ENCODE measurements at places on chromosomes 4 and X.

DNA sequence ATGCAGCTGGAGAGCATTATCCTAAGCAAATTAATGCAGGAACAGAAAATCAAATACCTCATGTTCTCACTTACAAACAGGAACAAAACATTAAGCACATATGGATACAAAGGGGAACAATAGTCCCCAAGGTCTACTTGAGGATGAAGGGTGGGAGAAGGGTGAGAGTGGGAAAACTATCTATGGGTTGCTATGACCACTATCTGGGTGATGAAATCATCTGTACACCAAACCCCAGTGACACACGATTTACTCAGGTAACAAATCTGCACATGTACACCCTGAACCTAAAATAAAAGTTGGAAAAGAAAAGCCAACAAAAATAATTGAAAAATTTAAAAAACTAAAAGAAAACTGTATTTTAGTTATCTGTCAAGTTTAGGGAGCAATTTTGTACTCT is 5.9 kb downstream of the HPGD start:
- DNase-seq, result no peak

DNA sequence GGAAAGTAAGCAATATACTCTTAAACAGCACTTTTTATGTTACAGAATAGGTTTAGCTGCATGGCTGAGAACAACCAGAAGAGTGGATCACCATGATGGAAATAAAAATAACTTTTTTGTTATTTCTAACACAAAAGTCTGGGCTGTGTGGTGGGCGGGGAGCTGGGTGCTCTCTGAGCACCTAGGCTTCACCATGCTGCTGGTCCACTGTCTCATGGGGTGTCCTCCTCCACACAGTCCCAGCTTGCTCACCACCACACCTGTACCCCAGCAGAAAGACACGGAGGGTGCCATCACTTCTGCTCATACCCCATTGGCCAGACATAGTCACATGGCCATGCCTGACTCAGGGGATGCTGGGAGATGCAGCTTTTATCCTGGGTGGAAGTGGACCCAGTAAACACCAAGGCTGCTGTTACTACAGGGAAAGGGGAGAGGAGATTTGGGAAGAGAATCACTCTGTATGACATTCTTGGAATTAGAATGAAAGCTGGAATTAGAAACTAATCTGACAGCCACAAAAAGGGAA is 45.0 kb downstream of the CPZ start:
- no peak for DNase-seq

GRCh38 chrX:144616317-144616716 is 631.0 kb upstream of the SPANXN1 start:
- no peak for DNase-seq

DNA sequence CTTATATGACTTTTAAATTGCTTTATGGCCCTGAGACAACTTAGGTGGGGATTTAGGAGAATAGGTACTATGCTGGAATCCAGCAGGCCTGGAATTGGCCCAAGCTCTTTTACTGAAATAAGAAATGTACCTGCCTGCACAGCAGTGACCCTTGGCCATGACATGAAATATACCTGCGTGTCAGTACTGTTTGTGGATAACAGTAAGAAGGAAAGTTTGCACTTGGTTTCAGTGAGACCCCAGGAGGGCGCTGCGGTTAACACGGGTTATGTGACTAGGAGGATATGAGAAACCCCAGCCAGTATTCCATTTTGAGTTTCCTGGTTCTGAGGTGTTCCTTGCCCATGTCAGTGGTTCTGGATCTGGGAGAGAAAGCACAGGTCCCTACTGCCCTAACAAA is 5.3 kb downstream of the MTM1 start:
- peak; percentile 46 for DNase-seq

- no peak for DNase-seq
These were observed 23.0 kb upstream of the PGM2 start for GRCh38 chr4:37803348-37803973.

GRCh38 chr4:8818063-8818881 is 53.4 kb downstream of the HMX1 start:
- DNase-seq, result peak; percentile 7

- no peak for DNase-seq
These were observed 68.6 kb upstream of the MXRA5 start for GRCh38 chrX:3415011-3415410.

DNA sequence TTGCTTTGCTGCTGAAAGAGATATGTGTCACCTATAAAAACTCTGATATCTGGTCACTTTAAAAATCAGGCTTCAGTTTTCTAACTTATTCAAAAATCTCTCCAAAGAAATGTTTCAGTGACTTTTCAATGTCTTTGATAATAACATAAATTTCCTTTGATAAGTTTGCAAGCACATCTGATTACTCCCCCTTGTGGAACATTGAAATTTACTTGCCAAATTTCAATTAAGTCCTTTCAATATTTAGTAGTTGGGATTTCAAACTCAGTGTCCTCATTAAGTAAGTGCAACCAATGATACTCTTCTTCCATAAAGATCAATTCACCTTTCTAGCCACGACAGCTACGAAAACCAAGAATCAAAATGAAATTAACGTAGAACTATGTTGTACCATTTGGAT is 151.3 kb upstream of the FAM47C start:
- DNase-seq, result no peak

- no peak for DNase-seq
These were observed 191.3 kb downstream of the OR13H1 start for GRCh38 chrX:131735127-131735526.

GRCh38 chr4:14196131-14196530 is 568.6 kb upstream of the BOD1L1 start:
- no peak for DNase-seq

- no peak for DNase-seq
These were observed 248.6 kb upstream of the ETNPPL start for GRCh38 chr4:109011241-109012026.

DNA sequence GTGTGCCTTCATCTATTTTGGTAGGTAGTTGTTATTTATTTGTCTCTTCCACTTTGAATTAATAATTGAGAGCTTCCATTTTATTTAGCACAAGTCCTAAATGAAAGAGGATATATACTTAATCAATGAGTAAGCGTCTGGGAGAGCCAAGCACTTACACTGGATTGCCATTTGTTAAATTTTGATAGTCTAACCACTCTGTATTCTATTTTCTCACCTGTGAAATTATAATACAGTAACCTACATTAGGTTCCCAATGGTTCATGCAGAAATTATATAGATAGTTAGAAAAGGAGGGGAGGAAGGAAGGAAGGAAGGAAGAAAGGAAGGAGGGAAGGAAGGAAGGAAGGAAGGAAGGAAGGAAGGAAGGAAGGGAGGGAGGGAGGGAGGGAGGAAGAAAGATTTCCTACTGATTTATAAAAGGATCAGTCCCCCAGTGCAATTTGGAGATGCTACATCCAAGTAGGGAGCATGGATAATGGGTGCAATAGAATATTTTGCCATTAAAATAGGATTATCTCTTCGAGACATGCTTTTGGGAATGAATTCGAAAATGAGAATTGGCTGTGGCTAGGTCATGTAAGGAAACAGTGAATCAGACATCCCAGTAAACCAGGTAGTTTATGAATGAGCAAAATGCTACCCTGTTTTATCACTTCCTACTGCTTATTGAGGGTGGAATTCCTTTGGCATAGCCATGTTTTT is 239.8 kb downstream of the PCDH7 start:
- no peak for DNase-seq

DNA sequence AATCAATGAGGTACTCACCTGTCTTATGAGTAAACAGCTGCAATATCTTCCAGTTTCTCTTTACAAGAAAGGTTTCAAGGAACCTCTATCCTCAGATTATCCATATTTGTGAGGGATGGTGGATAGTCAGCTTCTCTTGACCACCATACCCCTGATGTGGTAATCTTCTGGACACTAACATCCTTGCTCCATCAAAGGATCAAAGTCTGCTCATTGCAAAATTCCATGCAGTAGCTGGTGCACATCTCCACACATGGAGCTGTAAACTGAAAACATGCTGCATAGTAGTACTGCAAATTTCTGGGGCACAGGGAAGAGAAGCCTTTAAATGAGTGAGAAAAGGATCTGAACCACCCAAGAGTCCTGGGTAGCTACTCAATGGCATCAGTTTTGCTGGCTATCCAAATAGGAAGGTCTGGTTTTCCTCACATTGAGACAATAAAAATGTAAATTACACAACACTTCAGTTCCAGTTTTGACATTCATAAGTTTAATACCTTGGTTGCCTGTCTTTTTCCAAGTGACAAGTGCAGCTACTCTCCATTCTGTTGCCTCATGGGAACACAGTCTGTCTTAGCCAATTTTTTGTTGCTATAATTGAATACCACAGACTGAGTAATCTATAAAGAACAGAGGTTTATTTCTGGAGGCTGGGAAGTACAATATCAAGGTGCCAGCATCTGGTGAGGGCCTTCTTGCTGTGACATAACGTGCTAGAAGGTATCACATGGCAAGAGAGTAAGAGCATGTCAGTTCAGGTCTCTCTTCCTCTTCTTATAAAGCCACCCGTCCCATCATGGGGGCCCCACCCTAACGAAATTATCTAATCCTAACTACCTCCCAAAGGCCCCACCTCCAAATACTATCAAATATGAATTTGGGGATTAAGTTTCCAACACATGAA is 34.4 kb upstream of the ARHGEF6 start:
- no peak for DNase-seq

DNA sequence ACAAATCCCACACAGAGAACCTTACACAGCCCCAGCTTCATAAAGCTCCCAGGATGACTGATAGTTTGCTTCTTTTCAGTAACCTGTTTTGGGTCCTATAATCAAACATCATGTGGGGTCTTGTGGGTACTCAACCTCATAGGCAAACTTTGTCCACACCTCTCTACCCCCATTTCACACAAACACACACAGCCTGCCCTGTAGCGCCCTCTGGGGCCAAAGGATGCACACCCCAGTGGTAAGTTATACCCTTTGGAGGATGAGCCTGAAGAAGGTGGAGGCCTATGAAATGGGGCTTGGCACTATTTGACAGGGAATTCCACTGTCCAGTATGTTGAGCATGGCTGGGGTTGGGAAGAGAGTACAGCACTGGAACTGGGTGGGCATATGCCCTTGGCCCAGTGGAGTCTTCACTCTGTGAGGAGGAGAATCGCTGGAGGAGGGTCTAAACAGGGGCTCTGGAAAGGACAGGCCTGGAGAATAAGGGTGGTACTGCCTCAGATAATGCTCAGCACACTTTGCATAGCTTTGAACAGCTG is 30.5 kb upstream of the COL25A1 start:
- no peak for DNase-seq

- no peak for DNase-seq
These were observed 370.8 kb upstream of the DIPK2B start for GRCh38 chrX:45571453-45571852.

DNA sequence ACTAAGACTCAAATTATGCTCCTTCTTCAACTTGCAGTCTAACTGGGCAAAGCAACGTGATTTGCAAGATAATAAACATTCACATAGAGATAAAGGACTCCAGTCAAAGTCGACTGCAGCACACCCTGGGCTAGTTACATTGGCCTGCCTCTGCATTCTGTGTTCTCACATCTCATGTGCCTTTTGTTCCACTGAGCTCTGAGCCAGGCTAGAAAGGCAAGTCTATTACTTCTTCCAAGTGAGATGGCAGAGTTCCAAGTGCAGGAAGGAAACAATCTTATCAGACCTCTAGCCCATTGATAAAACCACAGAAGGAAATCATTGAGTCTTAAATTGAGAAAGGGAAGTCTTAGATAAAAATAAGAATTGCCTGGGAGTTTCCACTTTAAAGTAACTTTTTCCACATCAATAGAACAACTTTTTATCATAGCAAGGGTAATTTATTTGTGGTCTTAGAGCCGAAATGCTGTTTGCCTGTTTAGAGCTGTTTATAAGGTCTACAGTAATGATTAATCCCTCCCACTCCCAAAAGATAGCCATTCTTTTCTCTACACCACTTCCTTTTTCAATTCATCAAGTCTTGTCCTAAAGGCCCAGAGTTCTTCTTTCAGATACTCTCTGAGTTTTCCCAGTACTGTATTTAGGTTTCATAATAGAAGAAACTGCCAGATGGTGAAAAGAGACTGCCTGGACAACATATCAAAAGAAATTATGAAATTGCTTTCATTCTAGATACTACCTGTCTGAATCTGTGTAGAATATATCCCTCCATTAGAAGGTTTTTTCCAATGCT is 200.2 kb downstream of the GUCY2F start:
- no peak for DNase-seq

DNA sequence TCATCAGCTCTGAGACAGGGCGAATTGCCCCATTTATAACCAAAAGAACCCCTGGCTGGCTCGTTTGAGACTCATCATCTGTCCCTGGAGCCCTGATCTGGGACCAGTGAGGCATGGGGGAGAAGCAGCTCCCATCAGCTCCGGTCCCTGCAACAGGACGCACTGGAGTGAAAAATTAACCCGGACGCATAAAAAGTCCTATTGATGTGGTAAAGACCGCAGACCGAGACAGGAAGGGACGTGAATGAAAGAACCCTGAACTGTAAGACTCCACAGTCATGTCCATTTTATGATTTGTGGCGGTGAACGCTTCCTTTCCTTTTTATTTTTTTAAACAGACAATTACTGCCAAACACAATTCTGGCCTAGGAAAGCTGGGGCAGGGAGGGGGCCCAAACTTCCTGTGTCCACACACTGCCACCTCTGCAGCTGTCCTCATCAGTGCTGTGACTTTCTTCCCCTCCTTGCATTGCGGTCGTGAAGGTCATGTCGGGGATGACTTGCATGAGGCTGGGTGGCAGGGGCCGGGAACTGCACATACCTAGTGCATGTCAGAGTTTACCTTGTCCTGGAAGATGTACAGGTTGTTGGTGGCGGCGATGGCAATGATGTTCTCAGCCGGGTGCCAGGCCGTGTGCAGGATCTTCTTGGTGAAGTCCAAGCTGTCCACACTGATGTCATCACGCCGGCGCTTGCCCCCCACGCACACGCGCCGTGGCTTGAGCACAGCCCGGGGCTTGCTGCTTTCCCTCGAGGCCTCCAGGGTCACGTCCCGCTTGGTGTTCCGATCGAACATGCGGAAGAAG is 53.3 kb downstream of the WFS1 start:
- DNase-seq, result no peak

DNA sequence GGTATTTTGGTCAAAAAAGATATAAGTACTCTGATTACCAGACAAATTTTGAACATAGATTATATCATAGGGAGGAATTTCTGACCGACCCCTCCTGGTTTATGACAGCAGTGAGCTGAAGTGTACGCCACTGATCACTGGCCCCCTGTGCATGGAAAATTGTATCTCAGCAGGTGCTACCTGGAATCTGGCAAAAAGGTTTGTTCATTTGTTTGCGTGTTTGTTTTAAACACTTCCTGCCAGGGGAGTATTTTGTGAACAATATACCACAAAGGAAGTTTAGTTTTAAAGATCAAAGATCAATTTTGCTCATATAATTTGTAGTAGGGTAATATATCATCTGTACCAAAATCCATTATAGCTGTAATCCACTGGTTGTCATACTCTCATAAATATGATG is 219.7 kb upstream of the TENM3 start:
- no peak for DNase-seq

DNA sequence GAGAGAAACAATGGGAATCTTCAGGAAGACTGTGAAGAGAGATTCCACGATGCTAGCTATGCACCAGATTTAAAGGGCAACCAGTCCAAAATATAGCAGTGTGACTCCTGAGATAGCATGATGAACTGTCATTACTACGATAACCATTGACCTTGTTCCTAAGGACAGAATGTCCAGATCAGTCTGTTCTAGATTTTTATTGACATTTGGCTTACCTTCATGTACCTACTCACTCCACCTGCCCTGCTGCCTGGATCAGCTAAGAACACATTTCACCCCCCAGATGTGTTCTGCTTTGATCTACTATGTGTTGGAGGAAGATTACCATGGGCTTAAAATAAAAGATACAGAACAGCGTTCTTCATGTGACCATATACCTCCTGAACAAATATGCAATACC is 50.1 kb downstream of the ELF2 start:
- DNase-seq, result no peak

- no peak for DNase-seq
These were observed 9.3 kb downstream of the SPATA4 start for GRCh38 chr4:176186067-176186466.
